Stimulated activated CD4-positive, alpha-beta T cell treated with anti-CD3 and anti-CD28 coated beads, TNF-alpha, amount 100 ng/mL, for 24 hours (primary cell): ENCODE measurements at places on chromosomes 13 and 19.

- DNase-seq: no peak
Measured at GRCh38 chr19:7460562-7460966, 28.3 kb downstream of the PEX11G start.

- no peak for DNase-seq
Measured at GRCh38 chr13:45930177-45930576, 78.6 kb upstream of the SIAH3 start.

DNA sequence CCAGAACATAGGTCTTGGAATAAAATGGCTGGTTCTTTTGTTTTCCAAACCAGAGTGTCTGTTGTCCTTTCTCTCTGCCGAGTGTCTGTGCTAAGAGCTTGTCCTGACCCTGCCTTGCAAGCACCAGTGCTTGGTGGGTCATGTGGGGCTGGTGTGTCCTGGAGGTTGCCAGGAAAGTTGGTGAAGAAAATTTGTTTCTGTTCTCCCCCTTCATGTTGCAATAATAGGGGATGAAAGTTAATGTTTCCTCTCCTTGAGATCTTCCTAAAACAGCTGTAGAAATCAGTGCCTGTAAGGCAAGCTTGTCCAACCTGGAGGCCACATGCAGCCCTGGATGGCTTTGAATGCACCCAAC is 2.7 kb downstream of the HAMP start:
- DNase-seq: no peak

GRCh38 chr13:93776936-93777335 is 550.3 kb downstream of the GPC6 start:
- DNase-seq: no peak

GRCh38 chr13:43269037-43269481 is 245.7 kb downstream of the DNAJC15 start:
- no peak for DNase-seq

DNA sequence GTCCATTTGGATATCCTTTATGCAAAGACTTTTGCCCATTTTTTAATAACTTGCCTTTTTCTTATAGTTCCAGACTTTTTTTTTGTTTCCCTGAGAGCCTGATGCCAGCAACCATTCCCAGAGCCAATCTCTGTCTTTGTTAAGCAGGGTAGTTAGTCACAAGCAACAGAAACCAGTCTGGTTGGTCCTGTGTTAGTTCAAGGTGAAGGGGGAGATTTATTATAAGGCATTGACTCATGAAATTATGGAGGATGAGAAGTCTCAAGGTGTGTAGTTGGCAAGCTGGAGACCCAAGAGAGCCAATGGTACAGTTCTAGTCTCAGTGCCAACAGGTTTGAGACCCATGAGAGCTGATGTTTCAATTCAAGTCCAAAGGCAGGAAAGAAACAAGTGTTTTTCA is 33.0 kb downstream of the GPR12 start:
- no peak for DNase-seq

DNA sequence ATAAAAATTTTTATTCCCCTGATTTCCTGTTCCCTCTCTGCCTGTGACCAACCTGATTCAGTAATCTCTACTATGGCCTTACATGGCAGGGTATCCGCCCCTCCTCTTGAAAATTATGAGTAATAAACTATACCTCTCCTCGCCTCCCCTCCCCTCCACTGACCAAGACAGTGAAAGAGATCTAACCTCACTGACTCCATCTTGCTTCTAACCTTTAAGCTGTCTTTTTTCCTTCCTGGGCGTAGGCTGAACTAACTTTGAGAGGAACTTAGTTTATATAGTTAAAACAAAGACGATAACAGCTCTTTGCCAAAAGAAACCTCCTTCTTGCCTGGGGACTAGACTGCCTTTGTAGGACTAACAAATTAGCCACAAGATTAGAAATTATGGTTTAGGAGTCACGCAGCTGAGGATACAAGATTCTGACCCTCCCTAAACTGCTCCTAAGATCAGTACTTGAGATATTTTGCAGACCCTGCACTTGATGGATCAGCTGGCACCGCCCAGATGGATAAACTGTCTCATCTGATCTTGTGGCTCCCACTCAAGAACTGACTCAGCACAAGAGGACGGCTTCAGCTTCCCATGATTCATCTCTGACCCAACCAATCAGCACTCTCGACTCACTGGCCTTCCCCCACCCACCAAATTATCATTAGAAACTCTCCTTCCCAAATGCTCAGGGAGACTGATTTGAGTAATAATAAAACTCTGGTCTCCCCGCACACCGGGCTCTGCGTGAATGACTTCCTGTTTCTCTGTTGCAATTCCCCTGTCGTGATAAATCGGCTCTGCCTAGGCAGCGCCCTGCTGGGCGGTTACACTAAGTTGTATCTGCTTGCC is 187.1 kb downstream of the TDRD3 start:
- no peak for DNase-seq

DNA sequence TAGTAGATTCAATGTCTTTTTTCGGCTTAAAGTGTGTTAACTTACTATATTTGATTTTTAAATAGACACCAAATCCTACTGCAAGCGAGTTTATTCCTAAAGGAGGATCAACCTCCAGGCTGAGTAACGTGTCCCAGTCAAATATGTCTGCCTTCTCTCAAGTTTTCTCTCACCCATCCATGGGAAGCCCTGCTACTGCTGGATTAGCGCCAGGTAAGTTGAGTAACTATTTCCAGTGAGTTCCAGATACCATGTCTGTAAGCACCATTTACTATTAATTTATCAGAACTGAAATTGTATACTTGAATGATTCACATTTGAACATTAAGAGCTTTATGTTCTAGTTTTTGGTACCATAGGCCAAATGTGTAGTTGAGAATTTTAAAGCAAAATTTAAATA is 81.8 kb downstream of the PAN3 start:
- DNase-seq: no peak

- no peak for DNase-seq
Measured at GRCh38 chr13:110637275-110637674, 21.9 kb downstream of the NAXD start.

GRCh38 chr19:45515081-45515624 is 7.9 kb downstream of the VASP start:
- DNase-seq: no peak
